ENCODE measurements at places on chromosomes 13 and 19. TPM values are rescaled to one million over a fixed set of nuclear protein-coding genes. Genes with fewer than 3 reads are reported as not detected.

UBE2L5 gene
- total RNA-seq, result not detected

MKNK2 gene
- total RNA-seq, result 365 TPM

SOHLH2 gene
- total RNA-seq, result not detected

DZIP1 gene
- total RNA-seq, result 1.2 TPM

GTPBP3 gene
- 38.5 TPM for total RNA-seq

DIAPH3 gene
- 17.8 TPM for total RNA-seq

PRR22 gene
- total RNA-seq, result 2.5 TPM

SERPINE3 gene
- total RNA-seq, result not detected

ZNF100 gene
- total RNA-seq, result 14.6 TPM

IFNL1 gene
- not detected for total RNA-seq

ACP5 gene
- total RNA-seq, result 43.6 TPM

SNRPD2 gene
- 806 TPM for total RNA-seq

ZNF880 gene
- total RNA-seq, result 14.7 TPM

METTL21C gene
- total RNA-seq, result not detected

MBD3L3 gene
- total RNA-seq, result not detected

P2RY11 gene
- total RNA-seq, result 42.0 TPM

Data from GM12878 (cell line).